CD8-positive, alpha-beta T cell (primary cell): ENCODE measurements at places on chromosomes 2 and 18.

GRCh38 chr2:11060376-11061169, 94.7 kb upstream of the SLC66A3 start:
- DNase-seq: no peak

GRCh38 chr2:152367547-152368390, 32.8 kb downstream of the FMNL2 start:
- DNase-seq: no peak

DNA sequence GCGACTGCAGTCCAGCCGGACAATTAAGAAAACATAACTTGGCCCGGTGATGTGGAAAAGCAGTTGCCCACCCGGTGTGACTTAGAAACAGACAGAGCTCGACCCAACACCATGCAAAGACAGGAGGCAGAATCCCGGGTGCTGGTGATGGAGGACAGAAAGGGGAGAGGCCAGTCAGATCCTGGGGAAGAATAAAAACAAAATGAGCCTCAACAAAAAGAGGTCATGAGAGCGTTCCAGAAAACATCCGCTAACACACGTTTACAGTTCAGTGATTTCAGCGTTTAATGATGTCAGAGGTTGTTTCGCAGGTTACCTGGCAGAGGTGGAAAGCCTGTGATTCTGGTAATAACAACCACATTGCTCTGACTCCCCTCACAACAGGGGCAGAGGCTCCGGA, 111.9 kb downstream of the OSR1 start:
- DNase-seq: no peak

DNA sequence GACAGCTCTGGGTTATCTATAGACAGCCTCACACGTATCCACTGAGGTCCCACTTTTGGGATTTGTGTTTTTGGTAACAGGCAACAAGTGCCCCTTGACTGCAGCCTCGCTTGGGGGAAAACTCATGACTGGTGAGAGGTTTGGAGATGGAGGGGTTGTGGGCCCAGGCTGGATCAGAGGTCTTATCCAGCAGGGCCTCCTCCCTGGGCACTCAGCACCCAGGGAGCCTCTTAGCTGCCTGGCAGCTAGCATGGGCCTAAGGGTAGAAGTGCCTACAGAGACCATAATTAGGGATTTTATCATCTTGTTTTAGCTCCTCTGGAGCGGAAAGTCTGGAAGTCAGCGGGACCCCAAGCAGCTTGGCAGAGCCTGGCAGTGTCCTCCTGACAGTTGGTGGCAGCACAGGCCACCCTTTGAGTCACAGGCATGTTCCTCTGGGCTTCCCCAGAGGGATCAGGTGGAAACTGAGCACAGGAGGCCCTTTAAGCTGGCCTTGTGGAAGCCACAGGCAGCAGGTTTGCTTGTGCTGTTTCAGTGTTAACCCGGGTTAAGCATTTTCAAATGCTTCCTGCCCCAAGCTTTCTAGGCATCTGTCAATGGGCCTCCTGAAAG, 143.1 kb downstream of the KCTD1 start:
- no peak for DNase-seq

DNA sequence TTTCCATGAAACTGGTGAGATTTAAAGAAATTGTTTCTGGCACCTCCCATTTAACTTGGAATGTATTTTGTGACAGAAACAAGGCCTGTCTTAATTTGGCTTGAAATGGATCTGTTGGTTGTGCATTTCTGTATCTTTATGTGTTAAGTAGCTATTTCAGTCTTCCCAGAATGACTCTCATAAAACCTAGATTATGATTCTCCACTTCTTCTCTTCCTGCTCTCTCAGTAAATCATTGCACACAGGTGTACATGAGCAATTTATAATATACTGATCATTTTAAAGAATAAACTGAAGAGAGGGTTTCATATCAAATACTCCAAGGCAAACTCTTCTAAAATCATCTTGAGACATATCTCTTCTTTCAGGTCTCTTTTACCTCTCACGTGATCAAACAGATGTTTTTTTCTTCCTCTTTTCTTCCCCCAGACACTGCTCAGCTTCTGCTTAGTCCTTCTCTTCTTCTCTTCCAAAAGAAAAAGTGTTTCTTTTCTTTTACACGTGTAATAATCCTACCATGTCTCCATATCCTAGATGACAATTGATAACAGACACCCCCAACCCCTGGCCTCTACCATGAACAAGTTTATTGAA, 112.0 kb downstream of the PPP1R1C start:
- no peak for DNase-seq

- no peak for DNase-seq
Measured at GRCh38 chr2:120513776-120514357, 167.9 kb downstream of the INHBB start.

DNA sequence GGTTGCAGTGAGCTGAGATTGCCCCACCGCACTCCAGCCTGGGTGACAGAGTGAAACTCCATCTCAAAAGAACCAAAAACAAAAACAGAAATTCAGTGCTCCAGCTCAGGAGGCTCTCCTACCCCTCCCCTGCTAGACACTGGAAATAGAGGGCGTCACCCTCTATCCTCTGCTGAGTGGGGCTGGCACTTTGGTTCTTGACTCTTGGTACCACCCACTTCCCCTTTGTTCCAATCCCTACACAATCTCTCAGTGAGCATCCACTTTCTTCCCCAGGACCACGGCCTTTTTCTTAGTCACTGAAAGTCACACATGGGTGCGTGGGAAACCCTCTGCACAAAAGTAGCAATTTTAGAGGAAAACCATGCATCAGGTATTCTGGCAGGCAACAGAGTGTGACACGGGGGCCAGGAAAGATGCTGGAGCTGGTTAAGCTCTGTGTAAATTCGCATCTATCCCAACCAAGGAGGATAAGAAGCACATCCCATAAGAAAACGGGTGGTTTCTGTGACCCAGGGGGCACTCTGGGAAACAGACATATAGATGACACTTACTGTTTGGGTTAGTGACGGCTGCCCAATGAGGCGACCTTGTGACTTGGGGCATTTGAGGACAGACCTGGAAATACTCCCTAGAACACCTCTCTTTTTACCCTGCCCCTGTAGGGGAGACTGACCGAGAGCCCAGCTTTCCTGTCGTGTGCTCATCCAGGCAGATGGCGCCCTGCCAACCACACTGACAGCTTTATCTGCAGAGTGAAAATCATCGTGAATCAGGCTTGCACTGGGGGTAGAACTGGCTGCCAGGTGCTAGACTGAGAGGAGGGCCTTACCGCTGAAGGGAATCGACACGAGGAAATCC, 7.7 kb downstream of the HJURP start:
- DNase-seq: no peak

GRCh38 chr2:226185616-226186211, 613.9 kb downstream of the IRS1 start:
- DNase-seq: no peak

DNA sequence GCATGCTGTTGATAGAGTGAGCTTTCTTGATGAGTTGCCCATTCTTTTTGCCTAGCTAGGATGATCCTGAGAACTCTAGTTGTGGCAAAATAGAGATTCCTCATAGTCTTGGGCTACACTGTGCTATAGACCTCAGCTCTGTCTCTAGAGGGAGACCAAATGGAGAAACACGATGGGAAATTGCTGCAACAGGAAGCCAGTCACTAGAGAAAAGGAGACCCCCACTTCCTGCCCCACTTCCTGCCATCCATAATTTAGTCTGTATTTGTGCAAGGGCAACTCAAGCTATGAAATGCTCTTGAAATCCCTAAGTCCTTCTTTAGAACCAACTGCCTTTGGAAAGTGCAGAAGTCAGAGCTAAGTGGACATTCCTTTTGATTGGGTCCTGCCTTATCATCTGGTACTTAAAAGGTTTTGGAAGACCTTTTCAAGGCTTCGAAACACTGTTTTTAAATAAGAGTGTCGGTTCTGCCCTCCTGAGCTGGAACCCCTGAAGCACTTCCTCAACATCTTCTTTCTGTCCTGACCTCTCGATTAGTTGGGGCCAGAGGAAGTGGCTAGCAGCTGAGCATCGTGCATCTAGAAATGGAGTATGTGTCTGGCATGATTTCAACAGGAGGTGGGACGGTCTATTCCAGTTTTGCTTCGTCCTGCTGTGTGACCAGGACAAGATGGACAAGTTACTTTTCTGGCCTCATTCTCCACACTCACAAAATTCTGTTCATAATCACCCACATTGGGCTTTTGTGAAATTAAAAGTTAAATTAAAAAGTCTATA, 8.6 kb upstream of the KCNE4 start:
- no peak for DNase-seq

DNA sequence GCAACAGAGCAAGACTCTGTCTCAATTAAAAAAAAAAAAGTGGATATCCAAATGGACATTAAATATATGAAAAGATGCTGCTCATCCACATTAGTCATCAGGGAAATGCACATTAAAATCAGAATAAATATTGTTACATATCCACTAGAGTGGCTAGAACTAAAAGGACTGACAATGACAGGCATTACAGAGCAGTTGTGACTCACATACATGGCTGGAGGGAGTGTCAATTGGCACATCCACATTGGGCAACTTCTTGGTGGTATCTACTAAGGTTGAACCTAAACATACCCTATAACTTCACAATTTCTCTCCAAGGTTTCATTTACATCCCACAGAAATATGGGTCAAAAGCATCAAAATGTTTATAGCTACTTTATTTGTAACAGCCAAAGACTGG, 14.0 kb upstream of the DNER start:
- no peak for DNase-seq

DNA sequence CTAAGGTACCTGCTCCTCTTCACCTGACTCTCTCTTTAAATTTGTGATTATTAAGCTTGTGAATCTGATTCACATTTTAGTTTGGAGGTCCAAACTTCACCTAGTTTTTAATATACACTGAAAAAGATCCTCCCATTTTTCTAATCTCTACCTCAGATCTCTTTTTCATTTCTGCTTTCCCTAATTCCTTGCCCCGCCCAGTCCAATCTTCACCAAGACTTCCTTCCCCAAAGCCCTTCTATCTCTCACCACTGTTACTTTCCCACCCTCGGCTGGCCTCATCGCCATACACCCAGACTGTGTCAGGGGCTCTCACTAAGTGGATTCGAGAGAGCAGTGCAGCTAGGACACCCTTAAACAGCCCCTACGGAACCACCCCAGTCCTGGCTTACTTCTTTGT, 40.0 kb downstream of the LBH start:
- no peak for DNase-seq

GRCh38 chr2:162317861-162318327, 590 bp downstream of the IFIH1 start:
- peak; percentile 66 for DNase-seq

GRCh38 chr2:225100269-225100668, 58.0 kb upstream of the DOCK10 start:
- no peak for DNase-seq

- no peak for DNase-seq
Measured at GRCh38 chr2:10309286-10309685, 6.6 kb downstream of the HPCAL1 start.

- no peak for DNase-seq
Measured at GRCh38 chr2:75276093-75277029, 77.0 kb upstream of the TACR1 start.

DNA sequence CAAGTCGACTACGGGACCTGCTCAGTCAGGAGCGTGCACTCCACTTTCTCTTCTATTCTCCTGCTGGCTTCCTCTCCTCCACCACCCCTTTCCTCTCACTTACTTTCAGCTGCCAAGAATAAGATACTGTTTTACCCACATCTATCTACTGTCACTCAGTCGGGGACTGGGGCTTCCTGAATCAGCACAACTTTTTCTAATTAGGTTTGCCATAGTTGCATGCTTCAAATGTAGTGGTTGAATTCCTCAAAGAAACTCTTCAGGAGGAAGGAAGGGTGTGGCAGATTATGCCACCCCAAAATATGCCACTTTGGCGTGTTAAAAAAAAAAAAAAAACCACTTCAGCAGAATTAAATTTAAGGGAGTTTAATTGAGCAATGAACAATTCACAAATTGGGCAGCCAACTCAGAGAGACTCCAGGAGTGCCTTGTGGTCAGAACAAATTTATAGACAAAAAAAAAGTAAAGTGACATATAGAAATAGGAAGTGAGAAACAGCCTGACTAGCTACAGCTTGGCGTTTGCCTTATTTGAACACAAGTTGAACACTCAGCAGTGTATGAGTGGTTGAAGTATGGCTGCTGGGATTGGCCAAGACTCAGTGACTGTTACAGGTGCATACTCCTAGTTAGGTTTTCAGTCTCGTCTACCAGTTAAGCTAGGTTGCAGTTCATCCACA, 32.5 kb upstream of the RMDN2 start:
- no peak for DNase-seq

GRCh38 chr2:70919672-70920366, 15.9 kb upstream of the ATP6V1B1 start:
- DNase-seq: peak; percentile 80

DNA sequence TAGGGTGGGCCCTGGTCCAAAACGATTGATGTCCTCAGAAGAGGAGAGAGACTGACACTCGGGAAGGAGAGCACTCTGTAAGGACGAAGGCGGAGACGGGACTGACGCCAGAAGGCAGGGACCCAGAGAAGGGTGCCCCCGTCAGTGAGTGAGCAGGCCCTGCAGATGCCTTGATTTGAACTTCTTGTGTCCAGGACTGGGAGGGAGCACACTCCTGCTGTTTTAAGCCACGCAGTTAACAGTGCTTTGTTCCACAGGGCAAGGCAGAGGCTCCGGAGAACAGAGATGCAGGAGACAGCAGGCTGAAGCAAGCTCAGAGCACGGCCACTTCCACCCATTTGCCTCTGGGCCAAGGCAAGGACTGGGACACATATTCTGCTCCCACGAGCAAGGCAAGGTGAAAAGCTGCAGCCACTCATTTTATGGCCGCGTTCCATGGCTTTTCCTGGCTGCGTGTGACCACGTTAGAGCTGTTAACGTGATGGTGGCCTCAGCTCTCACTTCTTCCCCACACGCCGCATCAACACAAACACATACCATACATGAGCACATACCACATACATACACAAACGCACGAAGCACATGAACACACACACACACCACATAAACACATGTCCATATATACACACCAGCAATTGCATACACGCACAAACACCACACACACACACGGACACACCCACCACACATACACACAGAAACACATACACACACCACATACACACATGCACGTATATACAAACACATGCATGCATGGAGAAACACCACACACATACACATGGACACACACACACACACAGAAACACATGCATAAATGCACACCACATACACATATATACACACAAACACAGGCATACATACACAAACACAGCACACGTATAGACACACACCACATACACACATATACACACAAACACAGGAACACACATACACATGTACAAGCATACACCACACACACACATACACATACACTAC, 521.0 kb upstream of the MYT1L start:
- DNase-seq: no peak

DNA sequence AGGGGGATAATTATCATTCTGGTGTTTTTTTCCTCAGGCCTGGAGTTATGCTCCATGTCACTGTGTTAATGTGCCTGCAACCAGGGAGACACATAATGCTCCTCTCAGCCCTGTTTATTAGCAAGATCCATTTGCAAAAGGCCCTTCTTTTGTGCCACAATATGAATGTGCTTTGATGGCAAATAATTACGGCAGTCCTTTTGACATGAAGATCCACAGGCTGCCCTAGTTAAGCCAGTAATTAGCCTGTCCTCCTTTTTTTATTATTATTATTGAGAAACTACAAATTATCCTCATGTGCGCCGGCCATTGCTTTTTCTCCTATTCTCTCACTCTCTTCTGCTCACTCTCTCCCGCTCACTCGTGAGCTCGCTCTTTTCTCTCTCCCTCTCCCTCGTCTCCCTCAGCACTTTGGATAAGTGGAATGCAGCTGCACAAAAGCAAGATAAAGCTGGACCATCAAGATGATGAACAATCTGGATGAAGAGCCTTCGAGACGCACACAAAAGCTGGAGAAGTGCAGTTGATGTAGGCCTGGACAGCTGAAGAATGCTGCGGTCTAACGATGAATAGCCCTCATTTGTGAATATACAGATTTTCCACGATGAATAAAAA, 762.3 kb downstream of the BCL11A start:
- no peak for DNase-seq
